ENCODE measurements at places on chromosomes 6 and 20.

GRCh38 chr6:28747631-28748157 lies 176.1 kb downstream of the TRIM27 start:
- DNase-seq = no peak

GRCh38 chr6:150613269-150613668 lies 13.6 kb downstream of the PLEKHG1 start:
- DNase-seq = no peak

- DNase-seq = no peak
These were observed 226.2 kb upstream of the MAN1A1 start for GRCh38 chr6:119575721-119576120.

DNA sequence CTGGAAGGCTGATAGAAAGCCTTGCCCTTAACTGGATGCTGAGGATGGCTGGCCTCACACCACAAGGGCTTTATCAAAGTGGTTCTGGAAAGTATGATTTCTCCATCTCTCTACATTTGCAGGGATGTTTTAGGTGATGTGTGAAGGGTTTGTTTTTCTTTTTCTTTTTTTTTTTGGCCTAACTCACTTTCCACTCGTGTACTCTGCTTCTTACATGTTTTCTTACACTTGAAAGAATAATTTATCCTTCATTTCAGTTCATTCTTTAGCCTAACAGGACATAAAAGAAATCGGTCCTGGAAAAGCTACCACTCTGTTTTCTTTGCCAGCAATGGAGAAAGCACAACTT lies 41.2 kb downstream of the ISM1 start:
- DNase-seq = no peak

DNA sequence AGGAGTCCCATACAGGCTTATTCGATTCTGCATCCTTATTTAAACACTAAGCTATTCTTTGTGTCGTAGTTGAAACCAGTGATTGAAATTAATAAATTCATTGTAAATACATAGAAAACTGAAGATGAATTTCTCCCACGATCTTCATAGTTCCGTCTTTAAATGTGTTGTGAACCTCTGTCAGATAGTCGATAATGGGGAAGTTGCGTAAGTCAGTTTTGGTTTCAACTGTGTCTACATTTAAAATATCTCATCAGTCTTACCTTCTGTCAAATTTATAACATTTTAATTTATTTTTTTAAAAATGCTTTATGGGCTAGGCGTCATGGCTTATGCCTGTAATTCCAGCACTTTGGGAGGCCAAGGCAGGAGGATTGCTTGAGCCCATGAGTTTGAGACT lies 12.7 kb downstream of the STX11 start:
- peak; percentile 60 for DNase-seq

GRCh38 chr6:26198722-26199056 lies 111.5 kb downstream of the HFE start:
- DNase-seq = no peak

DNA sequence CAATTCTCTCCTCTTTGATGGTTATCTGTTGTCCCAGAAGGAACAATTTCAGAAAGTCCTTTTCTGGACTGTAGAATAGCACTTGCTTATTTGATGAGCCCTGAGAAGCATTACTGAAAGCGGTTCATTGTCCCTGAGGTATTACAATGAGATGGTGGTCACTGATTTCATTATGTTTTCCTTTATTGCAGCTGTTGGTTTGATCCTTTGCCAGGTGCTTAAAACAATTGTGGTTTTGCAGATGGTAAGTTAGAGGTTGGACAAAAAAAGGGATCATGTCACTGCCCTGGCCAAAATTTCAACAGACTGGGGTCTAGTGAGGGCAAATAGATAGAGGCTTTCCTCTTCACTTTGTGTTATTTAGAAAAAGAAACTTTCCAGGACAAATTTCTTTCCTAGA lies 61.9 kb downstream of the ESR1 start:
- DNase-seq = no peak

- no peak for DNase-seq
These were observed 1378.6 kb upstream of the DEFB115 start for GRCh38 chr20:29878777-29879442.

DNA sequence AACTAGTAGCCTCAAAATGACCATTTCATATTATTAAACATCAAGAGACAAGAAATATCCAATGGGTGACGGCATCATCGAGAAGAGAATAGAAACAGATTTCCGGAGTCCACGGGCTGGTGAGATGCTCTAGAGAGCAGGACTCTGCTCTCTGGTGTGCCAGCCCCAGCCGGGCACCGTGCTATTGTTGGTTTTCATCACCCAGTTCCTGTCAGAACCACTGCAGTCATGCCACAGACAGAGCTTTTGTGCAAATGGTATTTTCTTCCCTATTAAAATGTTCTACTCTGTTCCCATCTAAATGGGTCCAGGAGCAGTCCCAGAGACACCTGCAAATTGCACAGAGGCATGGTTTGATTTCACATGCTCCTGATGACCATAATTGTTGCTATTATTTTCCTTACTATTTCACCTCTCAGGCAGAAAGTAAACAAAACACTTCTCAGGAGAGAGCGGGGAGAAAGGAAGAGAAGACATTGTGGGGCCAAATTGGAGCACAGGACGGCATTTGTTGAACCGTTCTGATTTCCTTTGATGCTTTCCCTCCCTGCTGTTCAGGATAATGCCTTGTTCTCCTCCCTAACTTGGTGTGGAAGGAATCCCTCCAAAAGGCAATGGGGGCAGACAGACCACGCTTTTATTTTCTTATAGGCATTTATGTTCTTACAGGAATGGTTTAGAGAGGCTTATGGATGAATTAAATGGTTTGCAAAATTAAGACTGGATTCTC lies 11.4 kb upstream of the RAMACL start:
- no peak for DNase-seq

GRCh38 chr6:44468835-44469234 lies 81.3 kb downstream of the CDC5L start:
- no peak for DNase-seq

DNA sequence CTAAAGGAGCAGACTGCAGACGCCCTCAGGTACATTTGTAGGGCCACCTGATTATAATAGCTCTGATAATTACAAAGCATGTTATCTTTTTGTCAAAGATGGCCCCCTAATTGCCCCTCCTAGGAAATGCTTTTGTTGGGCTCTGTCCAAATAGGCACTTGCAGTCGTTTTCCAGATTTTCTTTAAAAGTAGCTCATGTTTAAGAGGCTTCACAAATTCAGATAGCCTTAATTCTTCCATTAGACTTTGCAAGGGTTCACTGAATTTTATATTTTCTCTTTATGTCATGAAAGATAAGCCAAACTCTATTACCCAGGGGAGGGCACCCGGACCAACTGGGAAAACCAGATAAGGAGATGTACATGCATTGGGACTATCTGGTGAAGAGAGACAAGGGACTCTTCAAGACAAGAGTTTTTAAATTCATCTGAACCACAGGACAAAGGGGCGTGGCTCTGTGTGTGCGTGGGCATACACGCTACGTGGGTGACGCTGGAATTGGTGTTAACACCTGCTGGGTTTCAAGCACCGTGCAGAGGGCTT lies 95.6 kb downstream of the TOX2 start:
- DNase-seq = no peak

DNA sequence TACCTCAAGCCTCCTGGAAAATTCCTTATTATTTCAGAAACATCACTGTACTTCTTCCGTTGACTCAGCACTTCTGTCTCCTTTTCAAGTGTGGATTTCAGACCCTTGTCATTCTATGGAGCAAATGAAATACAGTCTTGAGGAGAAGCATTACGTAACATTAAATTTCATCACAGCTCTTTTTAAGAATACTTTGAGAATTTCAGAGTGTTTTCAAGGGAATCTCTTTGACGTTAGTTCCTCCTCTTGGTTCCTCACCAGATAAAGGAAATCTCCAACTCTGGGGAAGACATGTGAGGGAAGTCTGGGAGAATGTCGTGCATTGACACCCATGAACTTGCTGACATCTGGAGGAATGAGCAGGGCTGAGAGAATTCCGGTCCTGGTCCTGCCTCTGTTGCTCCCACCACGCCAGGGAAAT lies 32.3 kb downstream of the UST start:
- no peak for DNase-seq

- no peak for DNase-seq
These were observed at the start of gene ZBP1 for GRCh38 chr20:57620274-57620990. TSS of gene ZBP1 (minus strand) at chr20:57620426. CDS start at chr20:57620295, 131 bp downstream.

DNA sequence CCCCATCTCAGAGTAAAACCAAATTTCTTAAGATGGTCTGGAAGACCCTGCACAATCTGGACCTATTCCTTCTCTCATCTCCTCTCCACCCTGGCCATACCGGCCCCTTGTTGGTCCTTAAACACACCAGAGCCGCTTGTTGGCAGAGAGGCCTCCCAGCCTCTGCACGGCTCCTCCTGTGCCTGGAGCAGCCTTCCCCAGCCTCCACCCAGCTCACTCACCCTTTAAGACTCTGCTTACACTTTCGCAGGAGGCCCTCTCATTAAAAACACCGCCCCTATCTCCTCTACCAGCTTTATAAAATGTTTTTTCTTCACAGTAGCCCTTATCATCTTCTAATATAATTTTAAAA lies 49.8 kb downstream of the BANF2 start:
- DNase-seq = no peak

- DNase-seq = no peak
These were observed 189.5 kb downstream of the IBTK start for GRCh38 chr6:82057846-82058554.

- no peak for DNase-seq
These were observed 392.7 kb downstream of the CDC5L start for GRCh38 chr6:44780161-44780560.

DNA sequence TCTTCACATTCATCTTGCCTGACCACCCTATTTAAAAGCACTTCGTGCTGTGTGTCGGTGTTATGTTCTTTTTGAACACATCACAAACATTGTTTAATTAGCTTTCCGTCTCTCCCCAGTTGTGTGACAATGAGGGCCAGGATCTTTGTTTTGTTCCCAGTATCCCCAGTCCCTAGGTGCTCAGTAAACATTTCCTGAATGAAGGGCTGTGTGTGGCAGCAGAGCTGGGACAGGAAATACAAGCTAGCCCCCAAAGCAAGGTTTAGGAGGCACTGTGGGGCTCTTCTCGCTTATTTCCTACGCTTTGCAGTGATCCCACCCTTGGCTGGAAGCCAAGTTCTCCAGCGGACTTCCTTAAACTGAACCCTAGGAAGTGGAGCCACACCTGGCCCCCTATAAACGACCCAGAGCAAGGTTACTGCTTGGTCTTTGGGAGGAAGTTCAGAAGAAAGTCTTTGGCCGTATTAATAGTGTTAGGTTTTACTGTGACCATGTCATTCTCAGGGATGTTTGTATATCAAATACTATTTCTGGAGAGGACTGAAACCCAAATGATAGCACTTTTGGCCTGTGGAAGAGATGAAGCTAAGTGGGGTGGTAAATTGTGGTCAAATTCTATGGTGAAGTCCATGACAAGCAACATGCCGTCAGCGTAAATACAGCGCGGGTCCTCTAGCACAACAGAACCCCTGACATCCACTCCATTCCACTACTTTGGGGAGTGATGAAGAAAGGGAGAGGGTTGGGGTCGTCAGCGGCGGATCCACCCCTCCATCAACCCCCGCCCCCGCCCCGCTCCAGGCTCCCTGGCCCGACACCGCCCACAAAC lies 570 bp upstream of the FANCE start:
- DNase-seq = no peak

DNA sequence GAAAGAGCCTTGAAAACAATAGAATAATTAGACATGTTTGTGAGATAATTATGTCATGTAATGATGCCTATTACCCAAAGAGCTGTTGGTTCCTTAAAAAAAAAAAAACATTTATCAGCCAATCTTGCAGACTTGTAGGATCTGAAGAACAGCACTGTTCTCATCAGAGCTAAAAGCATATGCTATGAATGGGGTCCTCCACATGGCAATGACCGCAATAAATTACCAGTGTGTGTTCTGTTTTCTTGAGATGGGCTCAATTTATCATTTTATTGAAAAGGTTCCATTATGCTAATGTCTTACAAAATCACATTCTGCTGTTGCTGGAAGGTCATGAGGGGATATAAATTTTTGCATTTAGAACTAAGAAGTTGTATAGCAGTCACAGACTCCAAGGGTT lies 484.7 kb downstream of the PRKN start:
- DNase-seq = no peak

DNA sequence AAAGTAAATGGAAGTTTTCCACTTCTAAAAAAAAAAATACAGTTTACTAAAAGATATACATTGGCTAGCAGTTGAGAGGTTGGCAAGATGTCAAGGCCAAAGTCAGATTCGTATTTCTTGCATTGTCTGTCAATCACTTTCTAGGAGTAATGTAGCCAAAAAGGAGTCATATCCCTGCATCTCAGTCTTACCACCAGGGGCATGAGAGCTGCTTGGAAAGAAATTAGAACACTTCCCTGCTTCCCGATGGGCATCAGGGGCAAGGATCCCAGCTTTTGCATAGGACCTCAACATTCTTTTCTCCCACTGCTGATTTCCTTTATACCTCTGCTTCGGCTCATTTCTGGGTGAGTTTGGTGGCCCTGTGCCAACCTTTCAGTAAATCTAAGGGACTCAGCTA lies 581.0 kb upstream of the MAP3K7 start:
- no peak for DNase-seq

DNA sequence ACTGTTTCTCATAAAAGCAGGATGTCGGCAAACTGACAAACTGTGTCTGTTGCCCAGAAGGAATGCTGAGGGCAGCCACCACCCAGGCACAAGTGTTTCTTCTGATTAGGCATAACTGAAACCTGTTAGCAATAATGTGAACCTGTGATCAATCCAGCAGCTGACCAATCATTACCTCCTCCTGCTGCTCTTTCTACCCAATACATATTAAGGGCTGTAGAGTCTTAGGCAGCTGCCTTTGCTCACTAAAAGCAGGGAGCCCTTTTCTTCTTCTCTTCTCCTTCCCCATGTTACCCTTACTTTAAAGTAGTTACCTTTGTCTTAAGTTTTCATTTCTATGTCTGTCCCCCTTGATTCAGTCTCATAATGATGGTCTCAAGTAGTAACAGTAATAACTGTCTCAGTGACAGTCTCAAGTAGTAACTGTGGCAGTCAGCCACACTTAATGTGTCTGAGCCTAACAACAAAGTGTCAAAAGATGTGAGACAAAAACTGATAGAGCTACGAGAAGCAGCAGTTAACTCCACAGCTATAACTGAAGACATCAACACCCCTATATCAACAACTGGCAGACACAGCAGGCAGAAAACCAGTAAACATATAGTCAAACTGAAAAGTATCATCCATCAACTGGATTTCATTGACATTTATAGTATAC lies 37.0 kb downstream of the RANBP9 start:
- DNase-seq = no peak

- DNase-seq = no peak
These were observed 72.8 kb upstream of the CEP85L start for GRCh38 chr6:118724211-118724610.

DNA sequence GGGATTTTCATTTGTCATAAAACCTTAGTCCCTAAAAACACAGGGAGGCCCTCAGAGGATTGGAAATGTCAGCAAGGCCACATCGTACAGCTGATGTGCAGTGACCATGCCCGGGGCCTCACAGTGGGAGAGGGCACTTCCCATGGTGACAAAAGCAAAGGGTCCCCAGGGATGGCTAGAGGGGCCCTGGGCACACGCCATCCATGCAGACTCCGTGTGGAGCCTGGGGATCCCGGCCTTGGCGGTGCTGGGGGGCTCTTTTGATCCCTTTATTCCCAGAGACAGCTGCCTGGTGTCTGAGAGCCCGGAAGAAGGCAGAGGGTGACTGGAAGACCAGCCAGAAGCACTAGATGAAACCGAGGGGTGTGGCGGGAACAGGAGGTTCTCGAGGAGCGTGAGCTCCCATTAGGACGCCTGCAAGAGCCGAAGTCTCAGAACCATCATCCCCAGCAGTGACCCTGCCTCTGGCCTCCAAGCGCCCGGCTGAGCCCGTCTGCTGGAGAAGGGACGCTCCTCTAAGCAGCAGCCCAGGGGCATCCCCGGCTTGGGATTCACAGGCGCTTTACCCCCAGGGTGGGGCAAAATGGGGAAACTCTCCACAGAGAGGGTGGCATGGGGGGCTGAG lies 49.1 kb upstream of the FRMD1 start:
- DNase-seq = no peak

All from bone marrow (tissue), 2 donors.